ENCODE measurements at places on chromosomes 16 and 17.

DNA sequence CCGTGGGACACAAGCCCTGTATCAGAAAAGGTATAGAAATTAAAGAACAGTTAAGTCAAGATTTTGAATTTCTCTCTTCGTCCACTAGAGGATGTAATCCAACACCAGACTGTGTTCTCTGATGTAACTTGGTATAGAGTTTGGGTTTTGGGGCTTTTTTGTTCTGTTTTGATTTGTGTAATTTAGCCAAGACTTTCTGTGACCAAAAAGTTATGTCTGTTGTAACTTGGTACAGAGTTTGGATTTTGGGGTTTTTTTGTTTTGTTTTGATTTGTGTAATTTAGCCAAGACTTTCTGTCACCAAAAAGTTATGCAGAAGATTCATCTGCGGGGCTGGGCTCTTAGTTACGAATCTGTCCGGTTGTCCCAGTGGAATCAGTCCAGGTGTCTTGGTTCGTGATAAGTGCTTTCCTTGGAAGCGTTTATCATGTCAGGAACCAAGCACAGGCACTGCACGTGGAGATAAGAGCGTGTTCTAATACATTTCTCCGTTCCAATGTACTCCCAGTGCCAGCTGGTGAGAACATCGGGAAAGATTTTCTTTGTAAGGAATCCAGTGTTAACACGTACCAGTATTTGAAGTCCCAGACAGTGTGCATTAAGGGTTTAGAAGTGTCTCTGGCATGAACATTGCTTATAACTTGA is 44.1 kb upstream of the SEC14L1 start:
- DNase-seq: no peak

GRCh38 chr16:17203424-17203823 is 267.3 kb downstream of the XYLT1 start:
- no peak for DNase-seq

GRCh38 chr17:3697103-3697476 is 1.1 kb upstream of the P2RX5 start:
- DNase-seq: no peak

GRCh38 chr17:28682655-28683054 is 20.6 kb downstream of the SUPT6H start:
- no peak for DNase-seq

DNA sequence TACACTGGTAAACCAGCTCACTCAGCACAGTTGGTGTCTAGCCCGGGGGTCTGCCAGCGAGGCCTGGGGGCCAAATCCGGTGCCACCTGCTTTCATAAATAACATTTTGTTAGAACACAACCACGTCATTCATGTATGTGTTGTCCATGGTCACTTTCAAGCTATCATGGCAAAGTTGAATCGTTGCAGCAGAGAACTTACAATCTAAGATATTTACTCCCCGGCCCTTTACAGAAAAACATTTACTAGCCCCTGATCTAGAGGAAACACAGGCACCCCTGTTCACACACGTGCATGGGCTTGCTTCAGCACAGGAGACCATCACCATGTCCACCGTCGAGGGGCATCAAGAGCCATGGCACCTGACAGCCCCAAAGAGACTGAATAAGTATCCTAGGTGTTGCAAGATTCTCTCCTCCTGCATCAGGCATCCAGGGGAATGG is 111.4 kb upstream of the DNAH9 start:
- DNase-seq: no peak

GRCh38 chr17:31008374-31009041 is 37.7 kb downstream of the RNF135 start:
- no peak for DNase-seq

- no peak for DNase-seq
These were observed 4.0 kb downstream of the AMFR start for GRCh38 chr16:56421313-56421712.

GRCh38 chr17:71260366-71260940 is 860.4 kb upstream of the SOX9 start:
- DNase-seq: no peak

DNA sequence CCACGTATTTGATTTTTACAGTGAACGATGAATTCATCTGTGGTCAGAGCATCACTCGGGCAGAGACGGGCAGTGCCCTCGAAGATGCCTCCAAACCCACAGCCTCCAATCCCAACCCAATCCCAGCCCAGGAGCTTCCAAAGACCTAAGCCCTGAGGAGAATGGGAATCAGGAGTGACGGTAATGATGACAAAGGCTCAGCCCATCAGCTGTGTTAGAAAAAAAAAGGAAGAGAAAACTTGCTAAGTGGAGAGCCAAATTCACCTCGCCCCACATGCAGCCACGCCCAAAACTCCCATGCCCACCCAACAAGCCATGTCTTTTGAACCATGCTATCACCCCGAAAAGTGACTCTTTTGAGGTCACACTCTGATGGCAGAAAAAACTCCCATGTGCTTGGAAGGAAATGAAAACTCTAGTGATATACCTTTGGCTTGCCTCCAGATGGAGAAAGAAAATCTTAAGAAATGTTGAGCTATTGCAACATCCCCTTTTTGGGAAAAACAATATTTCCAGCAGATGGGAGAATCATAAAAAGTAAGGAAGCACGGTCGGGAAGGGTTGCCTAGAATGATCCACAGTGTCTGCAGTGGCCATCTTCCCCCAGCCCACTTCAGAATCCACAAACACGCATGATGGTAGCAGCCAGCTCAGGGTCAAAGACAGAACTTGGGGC is 37.7 kb downstream of the XYLT1 start:
- no peak for DNase-seq

GRCh38 chr17:71434716-71435115 is 686.1 kb upstream of the SOX9 start:
- DNase-seq: no peak

All from SIG-M5 (cell line).